ENCODE measurements at places on chromosomes 1 and 21. TPM values are rescaled to one million over a fixed set of nuclear protein-coding genes. Genes with fewer than 3 reads are reported as not detected.

The IRF6 gene
- total RNA-seq, result 44.1 TPM

The NCF2 gene
- 8.6 TPM for total RNA-seq

The RWDD3 gene
- 23.3 TPM for total RNA-seq

The SLC9C2 gene
- not detected for total RNA-seq

The C1orf210 gene
- 19.9 TPM for total RNA-seq

The AMY2A gene
- not detected for total RNA-seq

GRCh38 chr21:45970674-45971615, 10.6 kb upstream of the COL6A1 start:
- DNase-seq, result peak; percentile 68

DNA sequence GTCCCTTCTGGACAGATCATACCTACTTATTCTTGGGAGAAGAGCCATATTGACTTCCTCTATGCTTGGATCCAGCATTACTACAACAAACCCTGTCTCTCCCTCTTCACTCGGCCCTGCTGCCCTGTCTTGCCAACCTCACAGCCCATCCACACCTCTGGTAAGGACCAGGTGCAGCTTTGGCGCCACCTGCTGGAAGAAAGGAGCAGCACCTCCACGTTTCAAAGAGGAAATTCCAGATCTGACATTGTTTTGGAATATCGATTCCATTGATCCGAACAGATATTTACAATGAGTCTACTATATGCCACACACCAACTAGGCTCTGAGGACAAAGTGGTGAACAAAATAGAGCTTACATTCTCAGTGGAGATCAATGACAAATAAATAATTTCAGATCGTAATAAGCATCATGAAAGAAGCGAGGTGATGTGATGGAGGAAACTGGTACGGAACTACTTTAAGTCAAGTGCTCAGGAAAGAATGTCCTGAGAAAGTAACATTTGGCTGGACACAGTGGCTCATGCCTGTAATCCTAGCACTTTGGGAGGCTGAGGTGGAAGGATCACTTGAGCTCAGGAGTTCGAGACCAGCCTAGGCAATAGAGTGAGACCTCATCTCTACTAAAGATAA, 18.7 kb downstream of the MFSD2A start:
- peak; percentile 77 for DNase-seq

- DNase-seq, result peak; percentile 14
Measured at GRCh38 chr21:44916965-44917364, 3.7 kb downstream of the ITGB2 start.

DNA sequence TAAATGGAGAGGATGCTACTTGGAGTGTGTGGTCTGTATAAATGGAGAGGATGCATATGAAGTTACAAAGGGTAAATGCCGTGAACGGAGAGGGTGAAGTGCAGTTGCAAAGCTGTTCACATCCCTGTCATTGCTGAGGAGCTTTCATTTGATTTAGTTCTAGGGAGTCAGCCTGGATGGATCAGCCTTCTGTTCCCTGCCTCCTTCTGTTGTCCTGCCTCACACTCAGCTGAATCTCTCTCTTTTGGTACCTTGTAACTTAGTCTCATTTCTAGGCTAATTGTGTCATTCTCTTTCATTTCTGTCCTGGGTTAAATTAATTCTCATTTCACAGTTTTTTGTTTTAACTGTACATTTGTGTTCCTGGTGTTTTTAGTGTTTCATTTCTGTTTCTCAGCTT, 133.2 kb upstream of the COL6A1 start:
- no peak for DNase-seq

DNA sequence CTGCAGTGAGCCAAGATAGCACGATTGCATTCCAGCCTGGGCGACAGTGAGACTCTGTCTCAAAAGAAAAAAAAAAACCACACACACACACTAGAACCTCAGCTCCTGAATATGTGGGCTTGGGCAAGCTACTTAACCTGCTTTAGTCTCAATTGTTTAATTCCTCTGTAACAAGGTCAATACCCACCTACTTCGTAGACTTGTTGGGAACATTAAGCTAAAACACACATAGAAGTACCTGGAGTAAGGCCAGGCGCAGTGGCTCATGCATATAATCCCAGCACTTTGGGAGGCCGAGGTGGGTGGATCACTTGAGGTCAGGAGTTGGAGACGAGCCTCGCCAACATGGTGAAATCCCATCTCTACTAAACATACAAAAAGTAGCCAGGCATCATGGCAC, 77.1 kb downstream of the CLSTN1 start:
- no peak for DNase-seq

DNA sequence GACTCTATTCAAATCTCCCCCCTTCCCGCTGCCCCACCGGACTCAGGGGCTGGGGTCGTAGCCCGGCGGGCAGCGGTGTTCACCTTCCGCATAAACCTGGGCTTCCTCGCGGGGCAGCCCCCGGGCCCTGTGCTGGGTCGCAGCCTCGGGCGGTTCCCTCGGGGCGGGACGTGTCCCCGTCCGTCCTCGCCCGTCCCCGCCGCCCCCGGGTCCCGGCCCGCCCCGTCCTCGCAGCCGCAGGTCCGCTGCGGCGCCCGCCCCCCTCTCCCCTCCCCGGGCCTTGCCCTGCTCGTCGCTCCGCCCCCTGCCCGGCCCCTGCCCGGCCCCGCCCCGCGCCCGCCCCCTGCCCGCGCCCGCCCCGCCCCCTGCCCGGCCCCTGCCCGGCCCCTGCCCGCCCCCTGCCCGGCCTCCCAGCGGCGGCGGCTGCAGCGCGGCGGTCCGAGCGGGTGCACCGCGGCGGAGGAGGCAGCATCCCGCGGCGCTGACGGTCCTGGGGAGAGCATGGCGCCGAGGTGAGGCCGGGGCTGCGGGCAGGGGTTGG, at the start of gene COL18A1:
Gene COL18A1 (plus strand): TSS at position 436 of the 541 bp plus-strand sequence. CDS start 66 bp downstream, at position 502.
- peak; percentile 55 for DNase-seq

DNA sequence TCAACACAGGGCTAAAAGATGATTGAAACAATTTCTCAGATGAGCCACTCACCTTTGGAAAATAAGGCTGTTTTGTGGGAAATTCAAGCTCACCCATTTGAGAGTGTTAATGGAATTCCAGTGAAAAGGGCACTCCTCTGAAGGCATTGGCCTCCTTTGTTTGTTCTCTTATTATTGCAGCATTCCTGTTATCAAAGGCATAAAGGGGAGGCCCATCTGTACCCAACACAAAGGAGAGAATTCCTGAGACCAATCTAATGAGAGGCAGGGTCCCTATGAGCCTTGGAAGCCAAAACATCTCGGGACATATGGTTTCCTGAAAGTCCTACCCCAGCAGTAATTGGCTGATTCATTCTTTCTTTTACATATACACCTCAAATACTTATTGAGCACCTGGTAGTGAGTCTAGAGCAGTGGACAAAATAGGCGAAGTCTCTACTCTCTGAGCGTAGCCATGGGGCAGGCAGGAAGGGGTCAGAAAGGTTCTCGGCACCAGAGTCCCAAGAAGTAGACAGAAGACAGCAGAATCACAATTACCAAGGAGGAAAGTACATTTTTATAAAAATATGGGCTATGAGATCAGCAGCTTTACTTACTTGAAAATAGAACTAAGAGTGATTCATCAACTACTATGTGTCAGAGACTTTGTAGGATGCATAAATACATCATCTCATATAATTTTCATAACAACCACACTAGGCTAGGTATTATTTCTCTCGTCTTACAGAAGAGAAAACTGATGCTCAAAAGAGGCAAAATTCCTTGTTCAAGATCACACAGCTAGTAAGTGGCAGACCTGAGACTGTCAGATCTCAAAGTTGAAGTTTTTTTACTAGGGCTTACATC, 218.7 kb downstream of the DAB1 start:
- no peak for DNase-seq

DNA sequence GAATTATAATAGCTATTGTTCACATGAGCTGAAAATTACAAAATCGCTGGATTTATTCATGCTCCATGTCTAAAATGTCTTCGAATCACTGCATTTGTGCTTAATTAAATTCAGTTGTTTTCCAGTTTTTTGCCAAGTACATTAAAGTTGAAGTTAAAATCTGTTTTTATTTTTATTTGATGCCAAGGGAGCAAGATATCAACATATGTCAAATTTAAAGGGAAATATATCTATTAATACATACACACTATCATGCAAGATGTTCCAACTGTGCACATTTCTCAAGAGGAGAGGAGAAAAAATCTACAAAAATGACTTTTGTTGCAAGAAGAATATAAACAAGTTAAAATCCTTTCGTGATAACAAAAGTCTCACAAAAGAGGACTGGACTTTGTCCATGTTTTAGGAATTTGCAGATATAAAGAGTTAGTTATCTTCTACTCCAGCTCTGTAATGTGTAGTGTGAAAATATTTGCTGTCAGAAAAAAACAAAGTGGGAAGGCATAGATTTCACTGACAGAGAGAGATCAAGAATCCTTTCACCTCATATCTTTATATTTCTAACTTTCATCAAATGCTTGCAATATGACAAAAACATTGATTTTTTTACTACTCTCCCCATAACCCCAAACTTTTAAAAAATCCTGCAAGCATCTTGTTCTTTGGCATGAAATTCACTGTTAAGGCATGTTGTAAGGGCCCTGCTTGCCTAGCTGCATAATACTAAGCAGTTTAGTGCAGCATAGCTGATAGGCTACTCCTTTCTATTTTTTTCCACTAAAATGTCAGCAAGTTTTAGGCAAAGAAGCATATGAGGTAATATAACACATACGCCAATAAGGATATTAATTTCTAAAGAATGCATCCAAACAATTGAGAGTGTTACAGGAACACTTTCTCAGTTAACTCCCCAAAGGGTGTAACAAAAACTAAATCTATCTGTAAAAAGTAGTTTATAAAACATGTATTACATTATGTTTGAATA, 340.2 kb upstream of the ADAMTS5 start:
- no peak for DNase-seq

GRCh38 chr1:193185901-193186731, at the start of gene B3GALT2:
Gene B3GALT2, minus strand, starts transcription at chr1:193186613. Its CDS starts 5,051 bp downstream, at chr1:193181562.
- DNase-seq, result no peak

DNA sequence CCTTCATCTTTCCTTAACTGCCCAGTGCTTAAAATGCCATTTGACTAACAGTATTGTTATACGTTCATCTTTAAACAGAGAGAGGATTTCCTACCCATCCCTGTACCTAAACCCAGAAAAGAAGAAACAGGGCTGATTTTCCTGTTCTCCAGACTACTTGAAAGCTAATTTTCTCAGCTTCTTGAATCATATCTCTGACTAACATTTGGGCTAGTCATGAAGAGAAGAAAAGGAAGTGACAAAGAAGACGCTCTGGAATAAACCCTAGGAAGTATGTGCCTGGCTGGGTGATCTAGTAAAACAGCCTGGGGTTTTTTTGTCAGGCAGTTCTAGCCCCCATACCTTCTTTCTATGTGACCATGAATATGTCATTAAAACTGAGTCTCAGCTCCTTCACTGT, 44.8 kb upstream of the SGIP1 start:
- DNase-seq, result no peak

DNA sequence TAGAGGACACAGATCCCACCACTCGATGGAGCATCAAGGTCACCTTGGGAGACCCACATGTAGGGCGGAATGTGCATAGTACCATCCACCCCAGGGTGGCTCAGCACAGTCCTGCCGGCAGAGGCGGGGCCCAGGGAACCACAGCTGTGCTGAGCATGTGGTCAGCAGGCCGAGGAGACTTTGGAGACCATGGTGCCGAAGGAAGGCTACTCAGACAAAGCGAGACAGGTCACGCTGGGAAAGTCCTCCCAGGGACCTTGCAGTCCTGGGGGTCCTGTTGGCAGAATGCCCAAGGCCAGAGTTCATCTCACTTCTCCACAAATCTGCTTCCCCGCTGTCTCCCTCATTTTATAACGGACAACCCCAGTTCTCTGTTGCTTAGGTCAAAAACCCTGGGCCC, 22.5 kb downstream of the WNT3A start:
- DNase-seq, result no peak

DNA sequence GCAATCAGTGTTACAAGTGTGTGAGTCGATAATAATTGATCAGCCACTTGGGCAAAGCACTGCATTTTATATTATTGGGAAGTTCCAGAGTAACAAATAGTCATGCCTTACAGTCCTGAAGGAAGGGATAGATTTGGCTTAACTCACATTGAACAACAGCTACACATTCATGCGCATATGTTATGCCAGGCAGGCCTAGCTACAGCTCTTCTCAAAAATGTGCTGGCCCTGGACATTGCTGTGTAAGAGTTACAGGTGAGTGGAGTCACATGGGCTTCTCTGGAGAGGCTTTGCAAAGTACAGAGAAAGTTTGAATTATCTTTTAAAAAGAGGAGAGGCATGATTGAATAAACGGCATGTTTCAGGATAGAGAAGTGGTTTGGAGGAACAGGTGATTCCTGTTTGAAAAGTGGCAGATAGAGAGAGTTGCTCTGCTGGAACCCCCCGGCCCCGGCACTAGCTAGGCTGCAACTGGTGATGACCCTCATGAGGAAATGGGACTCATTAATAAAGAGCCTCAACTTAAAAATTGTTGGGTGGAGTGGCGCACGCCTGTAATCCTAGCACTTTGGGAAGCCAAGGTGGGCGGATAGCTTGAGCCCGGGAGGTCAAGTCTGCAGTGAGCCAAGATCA, 200.6 kb downstream of the CRB1 start:
- no peak for DNase-seq
